ENCODE measurements at places on chromosomes 4 and X. TPM values are rescaled to one million over a fixed set of nuclear protein-coding genes. Genes with fewer than 3 reads are reported as not detected.

Gene RGN
- 10.8 TPM for total RNA-seq

Gene ARFIP1
- total RNA-seq = 34.5 TPM

Gene SMIM43
- total RNA-seq = 0.46 TPM

- DNase-seq = no peak
Observed at GRCh38 chrX:11261260-11261659, 32.0 kb upstream of the AMELX start.

GRCh38 chr4:89056292-89056952 is 563 bp downstream of the FAM13A start:
- DNase-seq = no peak

DNA sequence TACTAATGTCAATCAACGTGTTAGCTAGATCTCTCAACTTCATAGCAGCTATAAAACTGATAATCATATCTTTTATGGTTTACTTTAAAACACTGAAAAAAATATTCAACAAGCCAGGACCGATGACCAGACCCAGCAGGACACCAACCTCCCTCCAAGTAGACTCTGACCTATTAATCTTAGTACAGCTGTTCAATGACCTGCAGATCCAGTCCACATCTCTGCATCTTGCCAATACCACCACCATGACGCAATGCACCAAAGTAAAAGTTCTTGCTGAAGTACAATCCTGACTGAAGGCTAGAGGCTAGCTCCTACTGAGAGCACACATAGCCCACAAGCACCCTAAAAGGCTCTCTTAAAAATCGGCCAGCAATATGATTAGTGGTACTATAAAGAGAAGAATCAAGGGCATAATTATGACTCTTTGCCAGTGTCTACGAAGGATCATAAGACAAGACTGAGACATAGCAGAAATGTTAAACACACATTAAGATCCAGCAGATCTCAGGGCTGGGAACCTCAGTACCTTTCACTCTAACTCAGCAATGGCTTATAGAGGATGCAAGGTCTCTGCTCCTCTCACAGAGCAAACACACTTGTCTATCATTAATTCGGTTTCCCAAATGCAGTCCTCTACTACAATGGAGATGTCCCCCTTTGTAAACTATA is 7.6 kb downstream of the MED14 start:
- no peak for DNase-seq

- DNase-seq = no peak
Observed at GRCh38 chrX:111363741-111364140, 48.3 kb downstream of the DCX start.

- DNase-seq = no peak
Observed at GRCh38 chrX:11190745-11191510, 79.8 kb downstream of the HCCS start.

GRCh38 chr4:39754309-39754708 is 56.4 kb downstream of the UBE2K start:
- DNase-seq = no peak
